Motor neuron (in vitro differentiated cells): ENCODE measurements at places on chromosomes 7 and 10.

DNA sequence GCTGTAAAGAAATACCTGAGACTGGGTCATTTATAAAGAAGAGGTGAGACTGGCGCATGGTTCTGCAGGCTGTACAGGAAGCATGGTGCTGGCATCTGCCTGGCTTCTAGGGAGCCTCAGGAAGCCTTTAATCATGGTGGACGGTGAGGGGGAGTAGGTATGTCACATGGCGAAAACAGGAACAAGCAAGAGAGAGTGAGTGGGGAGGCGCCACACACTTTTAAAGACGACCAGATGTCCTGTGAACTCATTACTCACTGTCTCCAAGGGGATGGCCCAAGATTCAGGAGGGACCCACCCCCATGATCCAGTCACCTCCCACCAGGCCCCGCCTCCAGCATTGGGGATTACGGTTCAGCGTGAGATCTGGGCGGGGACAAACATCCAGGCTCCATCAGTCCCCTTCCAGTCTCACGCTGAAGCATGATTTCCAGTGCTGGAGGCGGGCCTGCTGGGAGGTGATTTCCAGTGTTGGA is 3.2 kb downstream of the ZNF316 start:
- ATAC-seq, result peak; percentile 82

DNA sequence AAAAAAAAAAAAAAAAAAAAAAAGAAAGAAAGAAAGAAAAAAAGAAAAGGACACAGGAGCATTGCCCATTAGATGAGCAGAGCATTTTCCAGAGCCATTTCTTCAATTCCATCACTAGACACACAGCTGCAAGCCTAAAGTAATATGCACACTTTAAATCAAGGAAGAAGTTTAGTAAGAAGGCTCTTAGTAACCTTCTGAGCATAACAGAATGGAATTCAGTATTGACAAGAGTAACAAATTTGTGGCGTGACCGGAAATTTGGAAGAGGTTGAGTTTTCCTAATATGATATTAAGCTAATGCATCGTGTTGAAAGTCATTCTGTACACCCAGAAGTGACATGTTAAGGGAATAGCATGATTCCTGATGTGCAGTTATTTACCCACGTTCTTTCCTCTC is 35.3 kb downstream of the SMURF1 start:
- peak; percentile 51 for ATAC-seq

- no peak for ATAC-seq
These were observed 11.8 kb downstream of the CCSER2 start for GRCh38 chr10:84340187-84340586.

- ATAC-seq, result no peak
These were observed 76.9 kb upstream of the MGMT start for GRCh38 chr10:129390147-129390546.

DNA sequence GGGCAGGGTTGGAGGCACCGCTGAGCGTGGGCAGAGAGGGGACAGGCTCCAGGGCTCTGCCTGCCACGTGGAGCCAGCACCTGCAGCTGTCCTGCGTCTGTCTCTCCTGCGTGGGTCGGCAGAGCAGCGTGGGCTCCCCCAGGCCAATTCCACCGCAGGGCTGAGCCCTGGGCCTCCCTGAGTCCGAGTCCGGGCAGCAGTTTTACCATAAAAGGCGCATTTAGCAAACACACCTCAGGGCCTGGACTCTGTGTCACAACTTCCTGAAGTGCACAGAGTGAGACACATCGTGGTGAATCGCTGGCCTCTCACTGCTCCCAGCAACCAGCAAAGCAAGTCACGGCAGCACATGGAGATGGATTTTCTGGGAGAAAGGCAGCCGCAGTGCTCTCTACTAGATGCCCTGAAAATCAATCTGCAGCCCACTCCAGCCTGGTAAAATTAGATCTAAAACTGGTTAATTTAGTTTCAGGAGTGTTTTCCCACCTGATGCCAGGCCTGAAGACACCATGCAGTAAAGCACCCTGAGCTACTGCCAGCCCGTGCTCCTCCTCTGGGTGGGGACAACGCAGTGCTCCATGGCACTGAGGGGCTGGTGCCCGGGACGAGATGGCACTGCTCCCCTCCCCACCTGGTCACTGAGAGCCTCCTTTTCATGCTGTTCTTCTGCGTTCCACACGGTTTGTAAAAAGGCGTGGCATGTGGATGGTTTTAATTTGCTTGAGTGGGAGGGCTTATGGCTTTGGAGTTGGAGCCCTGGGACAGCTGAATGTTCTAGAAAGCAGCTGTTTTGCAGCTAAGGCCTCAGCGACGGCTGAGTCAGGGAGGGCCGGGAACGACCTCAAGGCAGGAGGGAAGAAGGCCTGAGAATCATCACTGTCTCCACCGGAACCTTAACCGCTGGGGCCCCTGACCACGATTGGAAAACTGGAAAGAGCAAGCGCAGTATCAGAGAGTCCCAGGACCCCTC is 336.9 kb downstream of the ADARB2 start:
- peak; percentile 54 for ATAC-seq

DNA sequence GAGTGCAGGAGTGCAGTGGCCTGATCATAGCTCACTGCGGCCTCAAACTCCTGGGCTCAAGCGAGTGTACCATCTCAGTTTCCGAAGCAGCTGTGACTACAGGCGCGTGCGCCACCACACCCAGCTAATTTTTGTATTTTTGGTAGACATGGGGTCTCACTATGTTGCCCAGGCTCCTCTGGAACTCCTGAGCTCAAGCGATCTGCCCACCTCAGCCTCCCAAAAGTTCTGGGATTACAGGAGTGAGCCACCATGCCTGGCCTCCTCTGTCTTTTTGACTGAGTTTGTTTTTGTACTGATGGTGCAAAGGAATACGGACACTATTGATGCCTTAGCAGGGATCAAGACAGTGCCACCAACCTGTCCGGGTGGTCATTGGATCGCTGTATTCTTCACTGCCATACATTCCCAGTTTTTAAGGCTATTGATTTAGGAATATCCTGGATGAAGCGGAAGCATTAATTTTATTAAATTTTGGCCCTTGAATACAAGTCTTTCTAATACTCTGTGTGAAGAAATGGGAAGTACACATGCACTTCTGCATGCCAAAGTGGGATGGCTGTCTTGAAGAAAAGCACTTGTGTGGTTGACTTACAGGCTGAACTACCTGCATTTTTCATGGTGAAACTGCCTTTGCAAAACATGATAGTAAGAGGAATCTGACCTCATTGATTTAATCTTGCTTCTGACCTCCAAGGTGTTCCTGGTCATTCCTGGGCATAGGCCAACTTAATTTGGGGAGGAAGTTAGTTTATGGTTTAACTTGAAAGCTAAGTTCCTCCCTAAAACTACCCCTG is 2.1 kb upstream of the CUL2 start:
- ATAC-seq, result no peak

DNA sequence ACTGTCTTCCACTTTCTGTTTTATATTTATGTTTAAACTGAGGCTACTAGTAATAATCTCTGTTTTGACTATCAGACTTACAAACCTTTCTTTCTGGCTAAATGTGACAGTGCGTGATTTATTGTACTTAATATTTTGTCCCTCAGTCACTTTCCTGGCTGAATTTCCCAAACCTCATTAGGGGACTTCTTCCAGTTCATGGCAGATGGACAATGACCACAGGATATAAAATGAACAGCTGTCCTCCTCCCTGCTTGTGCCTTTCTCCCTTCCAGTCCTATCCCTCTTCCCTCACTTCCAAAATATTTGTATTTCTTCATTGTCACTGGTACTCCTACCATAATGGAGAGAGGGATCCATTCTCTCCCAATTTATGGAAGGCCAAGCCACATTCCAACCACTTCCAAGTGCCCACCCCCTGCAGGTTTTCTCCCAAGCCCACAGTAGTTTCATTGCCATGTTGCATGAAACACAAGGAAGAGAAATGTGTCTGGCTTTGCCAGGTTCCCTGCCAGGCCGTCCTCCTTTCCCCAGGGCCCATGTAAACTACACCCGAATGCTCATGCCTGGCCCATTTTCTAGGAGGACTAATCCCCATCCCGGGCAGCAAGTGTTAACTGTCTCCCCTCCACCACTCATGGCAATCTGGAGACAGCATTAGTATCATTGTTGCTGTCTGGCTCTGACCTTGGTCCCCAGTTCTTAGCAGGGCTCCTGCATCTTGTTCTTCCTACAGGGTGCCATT is 269.5 kb upstream of the SLC26A5 start:
- ATAC-seq, result no peak

DNA sequence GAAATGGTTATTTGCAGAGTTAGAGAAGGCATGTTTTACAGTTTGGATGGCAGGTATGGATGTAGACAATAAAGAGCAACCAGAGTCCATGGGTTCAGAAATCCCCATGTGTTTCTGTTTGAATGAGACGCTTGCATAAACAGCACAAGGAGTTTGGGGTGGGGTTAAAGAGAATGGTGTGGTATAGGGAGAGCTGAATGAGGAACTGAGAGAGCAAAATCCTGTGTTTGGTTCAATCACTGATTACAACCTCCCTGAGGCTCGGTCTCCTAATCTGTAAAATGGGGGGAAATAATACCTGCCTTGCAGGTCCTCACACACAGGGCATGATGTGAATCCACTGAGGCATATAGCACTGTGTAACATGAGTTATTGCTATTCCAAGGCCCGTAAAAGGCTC is 23.7 kb downstream of the CAV1 start:
- ATAC-seq, result no peak

GRCh38 chr10:112768121-112768520 is 181.9 kb upstream of the TCF7L2 start:
- peak; percentile 76 for ATAC-seq

DNA sequence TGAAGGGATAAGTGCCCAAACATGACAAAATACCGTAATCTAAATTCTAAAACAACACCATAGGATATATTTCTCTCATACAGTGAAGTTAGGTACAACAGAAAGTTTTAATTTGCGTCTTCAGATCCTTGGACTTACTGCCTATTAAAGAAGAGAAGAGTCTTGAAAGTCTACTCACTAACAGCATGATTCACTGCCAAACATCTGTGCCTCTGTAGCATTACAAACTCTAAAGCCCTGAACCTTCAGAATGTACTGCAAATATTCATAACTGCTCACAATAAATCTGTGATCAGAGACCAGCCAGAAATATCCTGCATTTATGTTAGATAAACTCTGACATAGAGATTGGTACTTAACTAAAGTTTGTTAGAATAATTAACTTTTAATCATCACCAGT is 365.3 kb downstream of the PARD3 start:
- no peak for ATAC-seq
